NCI-H1105 (cell line): ENCODE measurements at places on chromosomes 16 and 17.

- no peak for DNase-seq
Measured at GRCh38 chr17:77798031-77798430, 160.5 kb upstream of the TNRC6C start.

DNA sequence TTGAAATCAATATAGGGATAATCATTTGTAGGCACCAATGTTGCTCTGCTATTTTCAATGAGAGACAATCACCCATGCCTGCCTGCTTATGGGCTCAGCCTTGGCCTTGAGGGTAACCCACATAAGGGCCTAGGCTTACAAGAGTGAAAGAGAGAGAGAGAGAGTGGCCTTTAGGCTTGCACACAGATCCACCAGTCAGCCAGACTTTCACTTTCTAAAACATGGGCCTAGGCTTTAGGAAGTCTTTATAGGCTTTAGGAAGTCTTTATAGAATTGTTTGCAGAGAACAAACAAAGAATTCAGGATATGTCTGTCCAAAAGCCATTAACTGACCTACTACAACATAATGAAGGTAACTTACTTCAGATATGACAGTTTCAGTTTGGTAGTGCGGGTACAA lies 3.4 kb downstream of the ABCA9 start:
- no peak for DNase-seq

DNA sequence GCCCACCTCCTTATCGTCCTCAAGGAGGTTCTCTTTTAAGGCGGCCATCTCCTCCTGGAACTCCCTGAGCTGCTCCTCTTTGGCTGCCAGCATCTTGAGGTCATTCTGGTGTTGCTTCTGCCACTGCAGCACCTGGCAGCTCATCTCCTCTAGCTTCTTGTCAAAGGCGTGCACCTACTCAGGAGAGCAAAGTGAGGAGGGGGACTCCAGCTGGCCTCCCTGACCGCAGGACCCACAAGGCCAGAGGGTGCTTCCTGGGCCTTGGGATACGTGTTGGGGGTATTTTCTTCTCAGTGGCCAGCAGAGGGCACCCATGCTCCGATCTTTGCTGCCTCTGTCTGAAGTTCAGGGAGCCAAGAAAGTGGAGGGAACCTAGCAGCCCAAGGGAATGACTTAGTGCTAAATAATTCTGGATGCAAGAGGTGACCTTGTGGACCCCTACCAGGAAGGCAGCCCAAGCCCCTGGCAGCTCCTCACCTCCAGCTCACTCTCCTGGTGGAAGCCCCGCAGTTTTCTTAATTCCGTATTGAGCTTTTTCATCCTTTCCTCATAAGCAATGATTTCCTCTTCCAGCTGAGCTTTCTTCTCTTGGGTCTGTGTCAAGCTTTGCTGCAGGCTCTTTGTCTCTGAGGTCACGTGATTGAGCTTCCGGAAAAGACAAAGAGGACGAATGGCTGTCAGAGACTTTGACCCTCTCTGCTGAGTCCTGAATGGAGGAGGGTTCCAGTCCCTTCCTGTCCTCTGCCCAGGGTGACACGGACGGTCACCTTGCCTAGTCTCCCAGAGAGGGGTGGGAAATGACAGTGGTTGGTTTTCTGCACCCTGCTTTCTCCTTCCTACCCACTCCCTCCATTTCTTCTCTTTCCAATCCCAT lies 31.4 kb downstream of the DHX38 start:
- DNase-seq, result peak; percentile 20

- no peak for DNase-seq
Measured at GRCh38 chr17:3719265-3719664, 4.4 kb upstream of the HASPIN start.

DNA sequence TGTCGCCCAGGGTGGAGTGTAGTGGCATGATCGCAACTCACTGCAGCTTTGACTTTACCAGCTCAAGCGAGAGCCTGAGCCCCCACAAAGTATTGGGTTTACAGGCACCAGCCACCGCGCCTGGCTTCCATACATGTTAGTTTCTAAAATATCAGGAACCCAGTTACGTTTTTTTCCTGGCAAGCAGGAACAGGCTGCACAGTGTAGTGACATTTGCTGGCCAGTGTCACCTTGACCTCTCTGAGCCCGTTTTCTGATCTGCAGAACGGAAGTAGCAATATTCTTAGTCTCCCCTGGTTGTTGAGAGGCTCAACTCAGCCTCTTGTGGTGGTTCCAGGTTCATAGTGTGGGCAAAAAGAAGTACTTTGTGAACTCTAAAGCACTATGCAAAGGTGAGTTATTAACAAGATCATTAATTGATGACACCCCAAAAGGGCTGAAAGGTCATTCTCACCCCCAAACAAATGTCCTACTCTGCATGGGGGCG lies 15.6 kb downstream of the IGF2BP1 start:
- no peak for DNase-seq

DNA sequence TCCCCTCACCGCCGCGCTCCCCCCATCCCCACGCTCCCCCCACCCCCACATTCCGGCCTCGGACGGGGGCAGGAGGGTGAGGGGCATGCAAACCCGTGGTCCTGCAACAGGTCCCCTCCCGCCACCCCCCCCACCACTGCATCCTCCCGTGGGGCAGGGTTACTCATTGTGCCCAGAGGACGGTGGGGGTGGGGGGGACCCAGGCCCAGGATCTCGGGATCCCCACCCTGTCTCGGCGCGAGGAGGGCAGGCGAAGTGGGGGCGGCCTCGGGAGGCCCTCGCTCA lies 8.5 kb downstream of the SLC22A31 start:
- no peak for DNase-seq

GRCh38 chr17:4987767-4988567 lies 492 bp upstream of the CAMTA2 start:
- DNase-seq, result no peak

- DNase-seq, result no peak
Measured at GRCh38 chr16:61681673-61682072, 354.6 kb downstream of the CDH8 start.
